ENCODE measurements at places on chromosomes 3 and 15.

- peak; percentile 33 for DNase-seq
These were observed 1.3 kb downstream of the FEM1B start for GRCh38 chr15:68278595-68279405.

DNA sequence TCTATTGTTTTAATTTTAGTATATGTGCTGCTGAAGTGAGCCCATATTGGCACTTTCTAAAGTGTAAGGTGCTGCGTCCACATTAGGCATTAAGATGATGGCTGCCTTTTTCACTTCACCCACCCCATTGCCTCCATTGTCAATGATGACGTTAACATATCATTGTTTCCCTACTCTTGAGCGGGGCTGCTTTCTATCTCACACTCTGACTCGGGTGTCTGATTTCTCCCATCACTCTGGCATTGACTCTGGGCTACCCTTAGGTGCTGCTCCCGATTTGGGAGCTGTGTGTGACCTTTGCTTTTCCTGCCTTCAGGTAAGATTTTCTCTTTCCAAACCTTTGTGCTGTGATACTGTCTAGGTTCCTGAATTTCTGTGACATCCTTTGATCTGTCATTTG, 28.8 kb downstream of the CGNL1 start:
- DNase-seq: no peak

DNA sequence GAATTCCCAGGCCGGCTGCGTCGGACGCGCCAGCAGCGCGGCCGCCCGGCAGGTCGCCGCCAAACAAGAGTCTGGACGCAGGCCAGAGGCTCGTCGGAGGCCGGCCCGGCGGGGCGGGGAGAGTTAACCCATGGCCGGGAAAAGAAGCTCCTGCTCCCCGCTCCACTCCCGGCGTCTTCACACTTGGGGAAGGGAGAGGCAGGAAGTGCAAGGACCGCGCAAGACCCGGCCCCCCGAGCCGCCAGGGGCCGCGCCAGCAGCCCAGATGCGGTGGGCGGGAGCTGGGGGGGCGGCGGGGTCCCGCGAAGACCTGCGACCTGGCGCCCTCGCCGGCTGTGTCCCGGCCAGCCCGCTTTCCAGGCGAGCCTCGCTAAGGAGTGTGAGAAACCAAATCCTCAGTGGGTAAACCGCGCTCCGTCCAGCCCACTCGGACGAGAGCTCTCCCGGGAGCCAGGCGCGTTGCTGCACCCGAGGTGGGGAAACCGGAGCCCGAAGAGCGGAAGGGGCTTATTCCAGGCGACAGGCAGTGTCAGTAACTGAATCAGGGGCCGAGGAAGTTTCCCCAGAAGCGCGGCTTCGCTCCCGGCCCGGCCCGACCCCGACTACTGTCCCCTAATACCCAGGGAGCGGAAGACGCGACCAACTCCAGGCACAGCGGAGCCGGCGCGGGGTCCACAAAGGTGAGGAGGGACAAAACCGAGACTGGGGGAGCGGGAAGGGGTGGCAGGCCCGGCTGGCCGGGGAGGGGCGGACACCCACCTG, 721 bp downstream of the ADAMTS7 start:
- no peak for DNase-seq

GRCh38 chr3:99817047-99817436, 620 bp upstream of the CMSS1 start:
- no peak for DNase-seq

DNA sequence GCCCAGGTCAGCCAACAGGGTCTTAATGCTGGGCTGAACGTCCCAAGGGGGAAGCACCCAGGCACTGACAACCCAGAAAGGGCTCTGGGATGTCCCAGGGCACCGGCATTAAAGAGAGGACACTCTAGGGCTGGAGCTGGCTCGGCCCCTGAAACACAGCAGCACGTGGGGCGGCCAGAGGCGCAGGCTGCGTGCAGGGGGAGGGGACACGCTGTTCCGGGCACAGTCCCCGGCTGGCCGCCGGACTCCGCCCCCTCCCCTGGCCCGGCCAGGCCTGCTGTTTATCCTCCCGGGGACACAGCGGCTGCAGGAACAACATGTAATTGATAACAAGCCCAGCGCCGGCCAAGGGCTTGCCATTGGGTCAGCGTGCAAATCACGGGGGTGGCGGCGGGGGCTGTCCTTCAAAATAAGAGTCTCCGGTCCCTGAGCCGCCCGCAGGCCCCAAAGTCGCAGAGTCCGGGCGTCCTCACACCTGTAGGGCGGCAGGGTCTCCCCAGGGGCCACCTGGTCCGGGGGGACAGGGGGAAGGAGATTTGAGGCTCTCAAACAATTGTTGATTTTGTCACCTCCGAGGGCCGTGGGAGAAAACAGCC, 1.3 kb downstream of the KLF15 start:
- DNase-seq: peak; percentile 50

DNA sequence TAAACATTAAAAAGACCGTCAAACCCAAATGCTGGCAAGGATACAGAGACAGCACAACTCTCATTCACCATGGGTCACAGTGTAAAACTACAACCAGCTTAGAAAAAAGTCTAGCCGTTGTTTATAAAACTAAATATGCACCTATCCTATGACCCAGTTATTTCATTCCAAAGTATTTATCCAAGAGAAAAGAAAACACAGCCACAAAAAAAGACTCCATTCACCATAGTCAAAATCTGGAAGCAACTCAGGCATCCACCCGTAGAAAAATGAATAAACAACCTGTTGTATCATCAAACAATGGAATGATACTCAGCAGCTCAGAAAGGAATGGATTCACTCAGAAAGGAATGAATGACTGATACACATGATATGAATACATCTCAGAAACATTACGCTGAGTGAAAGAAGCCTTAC, 28.6 kb downstream of the PLD1 start:
- DNase-seq: peak; percentile 70

DNA sequence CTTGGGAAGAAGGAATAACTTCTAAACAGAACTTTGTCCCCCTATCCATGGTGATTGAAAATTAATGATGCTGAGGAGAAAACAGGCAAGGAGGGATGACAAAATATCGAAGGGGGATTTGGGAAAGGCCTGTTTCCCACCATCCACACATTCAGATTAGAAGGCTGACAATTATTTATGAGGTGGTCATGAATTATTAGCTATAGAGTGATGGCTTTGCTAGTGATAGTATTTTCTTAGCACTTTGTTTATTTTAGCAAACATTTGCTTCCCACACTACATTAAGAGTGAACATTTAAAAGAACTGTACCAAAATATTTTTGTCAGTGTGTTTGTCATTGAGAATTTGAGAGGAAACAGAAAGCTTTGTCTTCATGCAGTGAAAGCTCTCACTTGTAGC, 172.6 kb upstream of the PDZRN3 start:
- DNase-seq: no peak

- no peak for DNase-seq
These were observed 37.4 kb upstream of the CTDSPL start for GRCh38 chr3:37824090-37824953.

DNA sequence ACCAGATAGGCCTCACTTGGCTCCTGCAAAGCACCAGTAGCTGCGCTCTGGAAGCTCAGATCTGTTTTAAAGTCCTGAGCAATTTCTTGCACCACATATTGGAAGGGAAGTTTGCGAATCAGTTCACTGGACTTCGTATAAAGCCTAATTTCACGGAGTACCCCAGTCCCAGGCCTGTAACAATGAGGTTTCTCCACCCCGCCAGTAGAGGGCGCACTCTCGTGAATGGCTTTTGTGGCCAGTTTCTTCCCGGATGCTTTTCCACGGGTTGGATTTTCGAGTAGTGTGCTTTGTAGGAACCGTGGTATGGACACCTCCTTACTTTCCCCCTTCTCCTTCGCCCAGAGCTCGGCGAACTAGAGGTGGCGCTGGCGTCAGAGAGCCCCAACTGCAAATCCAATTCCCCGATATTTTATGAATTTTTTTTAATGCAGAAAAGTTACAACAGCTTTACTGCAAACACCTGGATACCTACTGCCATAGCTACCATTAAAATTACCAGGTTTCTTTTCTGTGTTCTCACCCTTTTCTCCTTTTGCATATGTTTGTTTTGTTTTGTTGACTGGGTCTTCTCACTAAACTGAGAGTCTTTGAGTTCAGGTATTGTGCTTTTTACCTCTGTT, 13.3 kb downstream of the RARB start:
- DNase-seq: no peak

- DNase-seq: no peak
These were observed 200.2 kb downstream of the RPLP1 start for GRCh38 chr15:69652751-69653305.

DNA sequence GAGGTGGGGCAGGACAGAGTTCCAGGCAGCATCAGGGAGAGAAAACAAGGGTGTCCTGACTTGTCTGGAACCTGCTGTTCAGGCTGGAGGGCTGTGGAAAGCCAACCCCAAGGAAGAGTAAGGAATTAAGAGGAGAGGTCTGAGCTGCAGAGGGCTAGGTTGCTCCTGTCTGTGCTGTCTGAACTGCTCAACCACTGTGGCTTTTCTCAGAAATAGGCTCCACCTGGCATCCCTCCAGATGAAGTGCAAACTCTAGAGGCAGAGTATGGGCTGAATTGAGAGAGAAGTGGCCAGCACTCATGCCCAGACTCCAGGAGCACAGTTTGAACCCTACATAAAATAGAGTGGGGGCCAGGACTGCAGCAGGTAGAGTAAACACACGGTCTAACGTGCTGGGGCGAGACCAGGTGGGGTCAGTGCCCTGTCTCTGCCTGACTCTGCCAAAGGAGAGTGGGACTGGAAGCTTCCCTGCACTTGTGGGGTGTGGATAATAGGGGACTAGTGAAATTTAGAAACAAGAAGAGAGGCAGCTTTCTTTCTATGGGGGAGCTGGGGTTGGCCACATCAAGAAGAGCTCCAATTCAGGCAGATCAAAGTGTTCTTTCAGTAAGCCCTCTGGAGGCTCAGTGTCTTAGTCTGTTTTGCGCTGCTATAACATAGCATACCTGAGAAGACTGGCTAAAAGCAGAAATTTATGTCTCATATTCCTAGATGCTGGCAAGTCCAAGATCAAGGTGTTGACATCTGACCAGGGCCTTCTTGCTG, 28.0 kb upstream of the MNS1 start:
- DNase-seq: no peak

GRCh38 chr3:183260167-183260904, 7.3 kb downstream of the B3GNT5 start:
- no peak for DNase-seq

DNA sequence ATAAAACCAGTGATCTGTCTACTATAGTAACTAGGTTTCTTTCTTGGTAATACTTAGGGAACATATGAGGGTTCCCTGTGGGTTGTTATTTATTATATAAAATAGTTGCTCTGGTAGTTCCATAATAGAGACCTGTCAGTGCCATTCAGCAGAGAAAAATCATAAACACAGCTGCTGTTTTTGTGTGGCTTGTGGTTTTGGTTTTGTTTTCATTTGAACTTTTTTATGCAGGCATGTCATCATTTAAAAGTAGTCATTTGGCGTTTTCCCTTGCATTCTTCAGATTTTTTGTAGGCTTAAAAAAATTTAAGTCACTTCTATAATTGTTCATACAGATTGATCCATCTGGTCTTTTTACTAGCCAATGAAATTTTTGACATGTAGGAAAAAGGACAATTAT, 47.9 kb downstream of the PIK3CA start:
- DNase-seq: peak; percentile 73

DNA sequence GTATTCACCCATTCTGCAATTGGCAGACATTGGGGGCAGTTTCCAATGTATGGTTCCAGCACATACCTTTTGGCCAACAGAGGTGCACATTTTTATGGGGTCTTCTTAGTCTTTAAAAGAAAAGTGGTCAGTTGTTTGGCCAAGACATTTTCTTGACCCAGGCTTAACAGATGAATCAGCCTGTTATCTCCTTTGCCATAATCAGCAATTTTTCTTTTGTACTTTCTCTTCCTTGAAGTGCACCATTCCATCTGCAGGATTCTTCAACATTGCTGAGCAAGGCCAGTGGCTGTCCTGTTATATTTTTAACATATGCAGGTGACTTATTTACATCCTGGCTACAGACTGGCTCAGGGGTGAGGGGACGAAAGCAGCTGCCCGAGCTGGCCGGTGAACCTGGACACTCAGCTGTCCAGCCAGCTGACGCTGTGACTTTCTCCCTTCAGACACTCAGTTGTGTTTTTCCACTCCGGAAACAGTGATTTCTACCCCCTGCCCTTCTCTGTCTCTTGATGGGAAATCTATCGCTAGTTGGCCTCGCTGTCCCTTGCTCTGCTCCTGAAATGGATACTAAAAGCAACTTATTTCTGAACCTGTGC, 96.5 kb upstream of the TNFAIP8L3 start:
- no peak for DNase-seq

- no peak for DNase-seq
These were observed 27.6 kb downstream of the IL16 start for GRCh38 chr15:81224232-81224631.

DNA sequence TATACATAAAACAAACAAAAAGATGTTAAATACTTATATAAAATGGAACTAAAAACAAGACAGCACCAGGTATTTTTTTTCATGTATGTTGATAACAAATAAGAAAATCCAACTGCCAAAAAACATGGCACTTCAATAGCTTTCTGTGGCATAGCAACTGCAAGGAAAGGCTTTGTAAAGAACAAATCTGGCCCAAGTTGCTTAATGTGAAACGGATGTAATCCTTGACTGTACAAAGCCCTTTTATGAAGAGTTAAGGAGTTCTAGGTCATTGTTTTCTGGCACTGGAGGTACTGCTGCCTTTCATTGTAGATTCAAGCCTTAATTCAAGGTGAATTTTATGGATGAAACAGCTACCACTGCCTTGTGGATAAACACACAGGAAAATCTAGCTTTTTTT, 68.8 kb upstream of the SLC12A8 start:
- no peak for DNase-seq

GRCh38 chr3:96959474-96959873, 145.1 kb downstream of the EPHA6 start:
- no peak for DNase-seq

DNA sequence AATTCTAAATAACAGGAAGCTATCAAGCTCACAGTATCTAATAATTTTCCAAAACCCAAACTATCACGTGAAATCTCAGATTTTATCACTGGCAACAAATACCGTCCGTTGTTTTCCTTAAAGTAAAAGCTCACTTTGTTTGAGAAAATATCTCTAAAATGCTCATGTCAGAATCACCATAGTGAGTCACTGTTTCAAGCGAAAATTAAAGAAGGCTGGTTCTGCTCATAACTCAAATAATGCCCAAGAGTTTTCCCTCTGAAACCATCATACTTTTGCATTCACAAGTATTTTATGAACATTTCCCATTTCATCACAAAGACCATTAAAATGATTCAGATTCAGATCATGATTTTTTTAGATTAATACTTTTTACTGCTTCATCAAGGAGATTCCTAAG, 50.6 kb downstream of the TBL1XR1 start:
- no peak for DNase-seq
